GDM1 (cell line): ENCODE measurements at places on chromosomes 6 and 20.

- DNase-seq = no peak
Measured at GRCh38 chr6:19325335-19325789, 511.8 kb upstream of the ID4 start.

GRCh38 chr20:24577271-24577909 lies 108.0 kb downstream of the SYNDIG1 start:
- no peak for DNase-seq

DNA sequence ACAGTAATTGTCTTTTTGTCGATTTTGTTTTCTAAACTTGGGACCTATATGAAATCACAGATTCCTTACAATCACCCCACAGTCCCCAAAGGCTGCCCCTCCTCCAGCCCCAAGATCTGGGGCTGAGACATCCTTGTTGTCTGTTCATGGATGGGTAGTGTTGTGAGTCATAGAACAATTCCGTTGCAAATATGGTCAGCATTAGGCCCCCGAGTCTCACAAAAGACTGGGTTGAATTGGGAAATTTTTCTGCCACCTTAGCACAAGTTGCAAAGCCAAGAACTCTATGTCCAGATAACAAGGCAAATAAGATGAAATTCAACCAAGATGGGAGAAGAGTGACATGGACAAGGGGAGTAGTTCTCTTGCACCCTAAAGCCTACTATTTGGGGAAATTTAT lies 10.5 kb upstream of the TAB2 start:
- no peak for DNase-seq

- DNase-seq = no peak
Measured at GRCh38 chr6:143160439-143161220, 99.9 kb downstream of the AIG1 start.

GRCh38 chr20:49658508-49658907 lies 55.2 kb downstream of the B4GALT5 start:
- DNase-seq = no peak

DNA sequence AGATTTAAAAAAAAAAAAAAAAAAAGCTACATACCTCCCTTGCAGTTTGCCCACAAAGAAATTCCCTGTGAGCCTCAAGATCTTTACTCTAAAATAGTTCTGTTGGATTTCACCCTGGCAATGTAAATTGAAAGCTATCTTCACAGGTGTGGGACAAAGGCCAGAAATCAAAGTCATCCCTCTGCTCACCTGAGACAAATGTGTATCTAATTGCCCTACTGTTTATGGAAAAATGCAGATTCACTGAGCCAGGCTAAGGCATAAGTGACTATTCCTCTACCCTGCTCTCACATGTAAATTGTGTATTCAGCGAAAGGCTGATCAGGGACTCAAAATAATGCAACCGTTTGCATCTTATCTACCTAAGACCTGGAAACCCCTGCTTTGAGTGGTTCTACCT lies 98.5 kb upstream of the SHLD1 start:
- DNase-seq = no peak

GRCh38 chr6:145836772-145837171 lies 22.2 kb upstream of the FBXO30 start:
- no peak for DNase-seq

GRCh38 chr6:20058912-20059311 lies 153.4 kb downstream of the MBOAT1 start:
- peak; percentile 40 for DNase-seq
